ENCODE measurements at places on chromosomes 16 and 17.

- no peak overlapping the region for H3K27ac ChIP-seq
- no peak for DNase-seq
These were observed 12.2 kb downstream of the CD2BP2 start for GRCh38 chr16:30342751-30343490.

- H3K27ac ChIP-seq, result no peak overlapping the region
- DNase-seq, result peak; percentile 70
- H3K27me3 ChIP-seq, result peaks cover 4% of the 10 kb centered on the region
- no peaks in the 10 kb centered on the region for H3K4me1 ChIP-seq
These were observed 55.9 kb upstream of the PLCG2 start for GRCh38 chr16:81723098-81723723.

DNA sequence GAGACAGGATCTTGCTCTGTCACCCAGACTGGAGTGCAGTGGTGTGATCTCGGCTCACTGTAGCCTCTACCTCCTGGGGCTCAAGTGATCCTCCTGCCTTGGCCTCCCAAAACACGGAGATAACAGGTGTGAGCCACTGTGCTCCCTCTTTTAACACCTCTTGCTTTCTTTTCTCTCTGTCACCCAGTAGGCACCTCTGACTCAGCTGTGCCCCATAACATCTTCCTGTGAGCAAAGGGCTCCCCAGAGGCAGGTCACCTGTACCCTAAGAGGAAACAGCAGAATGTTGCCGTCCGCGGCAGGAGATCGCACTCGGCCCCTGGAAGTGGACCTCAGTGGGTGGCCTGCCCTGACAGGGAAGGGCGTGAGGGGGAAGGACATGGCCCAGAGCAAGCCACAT lies 918 bp upstream of the NLRC3 start:
- H3K36me3 ChIP-seq, result no peaks in the 10 kb centered on the region
- no peak overlapping the region for H3K4me3 ChIP-seq
- H3K27ac ChIP-seq, result no peak overlapping the region
- H3K4me1 ChIP-seq, result no peaks in the 10 kb centered on the region
- no peaks in the 10 kb centered on the region for H3K27me3 ChIP-seq
- DNase-seq, result no peak

DNA sequence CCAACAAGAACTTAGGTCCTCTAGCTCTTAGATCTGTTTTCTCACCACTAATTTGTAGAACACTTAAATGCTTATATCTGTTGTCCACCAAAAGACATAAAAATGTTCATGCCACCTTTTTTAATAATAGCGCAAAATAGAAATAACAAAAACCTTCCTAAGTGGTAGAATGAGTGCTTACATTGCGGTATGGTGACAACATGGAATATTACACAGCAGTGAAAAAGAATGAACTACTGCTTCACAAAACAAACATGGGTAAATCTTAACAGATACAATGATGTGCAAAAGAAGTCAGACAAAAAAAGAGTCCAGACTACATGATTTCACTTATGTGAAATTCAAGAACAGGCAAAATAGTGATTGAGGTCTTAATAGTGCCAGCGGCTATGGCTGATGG lies 351.1 kb downstream of the CA10 start:
- H3K27ac ChIP-seq, result no peak overlapping the region
- DNase-seq, result no peak
- peaks cover 16% of the 10 kb centered on the region for H3K4me1 ChIP-seq
- H3K27me3 ChIP-seq, result no peaks in the 10 kb centered on the region

DNA sequence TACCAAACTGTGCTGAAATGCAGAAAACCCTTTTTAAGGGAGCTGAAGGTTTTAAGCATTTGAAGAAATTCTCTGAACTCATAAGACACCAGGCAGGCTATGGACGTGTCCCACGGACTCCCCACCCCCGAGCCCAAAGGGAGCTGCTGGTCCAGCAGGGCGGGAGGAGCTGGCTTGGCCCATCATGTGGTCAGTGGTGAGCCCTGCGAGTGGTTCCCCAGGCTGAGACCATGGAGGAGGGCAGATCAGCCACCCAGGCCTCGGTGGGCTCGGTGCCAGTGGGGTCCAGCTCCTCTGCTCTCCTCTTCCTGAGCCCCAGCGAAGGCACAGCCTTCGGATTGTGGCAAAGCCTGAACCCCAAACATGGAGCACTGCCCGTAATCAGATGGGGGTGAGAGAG lies 27.0 kb downstream of the LGALS3BP start:
- DNase-seq, result no peak
- peaks cover 11% of the 10 kb centered on the region for H3K4me1 ChIP-seq
- no peaks in the 10 kb centered on the region for H3K27me3 ChIP-seq
- no peak overlapping the region for H3K4me3 ChIP-seq
- H3K27ac ChIP-seq, result no peak overlapping the region

DNA sequence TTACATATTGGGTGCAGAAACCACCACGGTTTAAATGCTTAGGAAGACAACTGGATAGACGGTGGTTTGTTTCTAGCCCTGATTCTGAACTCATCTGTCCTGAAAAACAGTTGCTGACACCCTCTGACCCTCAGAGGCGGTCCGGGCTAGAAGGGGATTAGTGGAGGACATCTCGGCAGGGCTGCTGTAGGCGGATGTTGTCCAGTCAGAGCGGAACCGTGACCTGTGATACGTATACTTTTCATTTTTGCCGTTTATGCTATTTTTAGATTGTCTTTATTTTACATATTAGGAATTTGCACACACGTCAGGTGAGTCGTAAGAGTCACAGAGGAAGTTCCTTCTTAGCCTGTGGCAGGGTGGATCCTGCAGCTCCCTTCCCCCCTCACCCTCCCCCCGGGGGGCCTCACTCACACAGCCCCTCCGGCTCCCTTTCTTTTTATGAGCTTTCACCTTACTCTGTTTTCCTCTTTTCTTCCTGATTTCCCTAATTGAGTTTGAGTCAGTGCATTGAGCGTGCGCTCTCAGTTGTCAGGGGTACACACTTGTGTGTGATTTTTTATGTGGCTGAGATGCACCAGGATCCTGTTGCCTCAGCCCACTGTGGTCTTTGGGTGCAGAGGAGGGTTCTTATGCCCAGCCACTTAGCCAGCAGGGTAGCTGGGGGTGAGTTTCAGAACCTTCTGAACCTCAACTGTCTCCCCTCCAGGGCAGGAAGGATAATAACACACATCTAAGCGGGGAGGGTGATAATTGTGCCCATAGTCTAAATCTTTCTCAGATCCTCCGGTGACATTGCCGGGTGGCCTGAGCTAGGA lies 211.1 kb upstream of the CHMP6 start:
- H3K36me3 ChIP-seq, result no peaks in the 10 kb centered on the region
- no peaks in the 10 kb centered on the region for H3K27me3 ChIP-seq
- no peak overlapping the region for H3K27ac ChIP-seq
- DNase-seq, result no peak
- no peak overlapping the region for H3K4me3 ChIP-seq
- H3K4me1 ChIP-seq, result no peaks in the 10 kb centered on the region
